ENCODE measurements at places on chromosomes 6 and 20.

GRCh38 chr6:84258866-84259265, 31.4 kb upstream of the CEP162 start:
- DNase-seq, result no peak

DNA sequence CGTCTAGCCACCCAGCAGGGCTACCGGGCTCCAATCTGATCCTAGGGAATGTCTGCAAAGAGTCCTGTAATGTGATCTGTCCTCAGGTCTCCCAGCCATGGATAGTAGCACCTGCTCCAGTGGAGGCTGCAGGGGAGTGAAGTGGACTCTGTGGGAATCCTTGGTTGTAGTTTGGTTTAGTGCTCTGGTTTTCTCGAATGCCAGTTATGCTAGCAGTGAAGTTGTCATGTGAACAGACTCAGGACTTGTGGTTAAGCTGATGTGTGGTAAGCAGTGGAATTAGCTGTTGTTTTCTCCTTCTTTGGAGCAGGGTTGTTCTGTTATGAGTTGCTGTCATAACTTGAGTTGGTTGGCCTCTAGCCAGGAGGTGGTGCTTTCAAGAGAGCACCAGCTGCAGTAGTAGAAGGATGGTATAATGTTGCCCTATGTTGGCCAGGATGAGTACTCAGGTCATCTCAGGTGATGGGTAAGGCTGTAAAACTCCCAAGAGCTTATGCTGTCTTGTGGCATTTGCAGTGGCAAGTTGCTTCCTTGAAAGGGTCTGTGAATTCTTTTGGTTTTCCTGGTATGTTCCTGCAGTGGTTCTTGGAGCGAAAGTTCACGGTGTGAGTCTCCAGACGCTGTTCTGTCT, 390.2 kb downstream of the UTRN start:
- DNase-seq, result no peak

DNA sequence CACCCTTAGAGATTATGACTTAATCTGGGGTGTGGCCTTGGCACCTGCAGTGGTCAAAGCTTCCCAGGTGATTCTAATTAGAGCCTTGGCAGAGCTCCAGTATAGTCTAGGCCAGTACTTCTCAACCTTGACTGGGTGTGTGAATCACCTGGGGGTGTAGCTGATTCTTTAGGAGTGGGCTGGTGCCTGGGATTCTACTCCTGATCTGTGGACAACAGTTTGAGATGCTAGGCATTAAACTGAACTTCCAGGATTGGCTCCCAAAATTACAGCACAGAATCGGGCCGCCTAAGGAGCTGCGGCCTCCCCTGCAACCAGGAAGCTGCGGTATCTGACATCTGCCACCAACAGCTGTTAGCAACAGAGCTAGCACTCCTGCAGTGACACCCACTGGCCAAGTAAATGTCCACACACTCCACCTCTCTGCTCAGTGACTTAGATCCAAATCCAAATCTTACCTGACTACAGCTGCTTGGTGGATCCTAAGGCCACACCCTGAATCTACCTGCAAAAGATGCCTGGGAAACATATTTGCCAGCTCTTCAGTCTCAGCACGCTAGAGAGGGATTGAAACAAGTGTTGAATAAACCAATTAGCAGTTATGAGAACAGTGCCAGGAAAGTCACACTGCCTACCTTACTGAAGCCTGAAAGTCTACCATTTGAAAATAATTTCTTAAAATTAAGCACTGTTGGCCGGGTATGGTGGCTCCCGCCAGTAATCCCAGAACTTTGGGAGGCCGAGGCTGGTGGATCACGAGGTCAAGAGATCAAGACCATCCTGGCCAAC, 126.7 kb downstream of the UNC5CL start:
- no peak for DNase-seq

DNA sequence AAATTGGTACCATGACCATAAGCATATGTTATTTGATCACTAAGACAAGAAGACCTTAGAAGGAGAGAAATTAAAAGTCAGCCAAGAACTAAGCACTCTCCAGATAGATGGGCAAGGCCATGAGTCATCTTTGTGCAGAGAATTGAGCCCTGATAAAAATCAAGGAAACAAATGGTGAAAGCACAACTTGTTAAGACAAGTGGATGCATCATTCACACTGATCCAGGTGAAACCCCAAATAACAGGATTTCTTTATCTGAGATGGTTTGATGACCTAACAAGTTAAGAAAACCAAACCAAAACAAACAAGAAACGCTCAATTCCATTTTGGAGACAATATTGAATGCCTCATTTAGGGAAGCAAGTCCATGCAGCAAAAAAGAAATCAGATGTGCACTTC, 121.6 kb downstream of the ADAT2 start:
- no peak for DNase-seq

DNA sequence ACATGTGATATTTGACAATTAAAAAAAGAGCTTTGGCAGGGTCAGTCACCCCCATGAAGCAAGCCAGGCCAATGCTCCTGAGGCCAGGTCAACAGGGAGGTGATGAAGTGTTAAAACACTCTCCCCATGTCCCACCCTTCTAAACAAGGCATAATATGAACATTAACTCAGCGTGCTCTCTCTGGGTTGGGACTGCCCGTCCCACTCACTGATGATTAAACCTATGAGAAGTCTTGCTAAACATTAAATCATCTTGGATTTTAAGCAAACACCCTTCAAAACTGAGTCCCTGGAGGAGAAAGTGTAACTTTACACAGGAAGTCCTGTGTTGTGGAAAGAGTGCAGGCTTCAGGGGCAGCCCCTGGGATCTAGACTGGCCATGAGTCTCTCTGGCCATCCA, 558.5 kb downstream of the CD83 start:
- DNase-seq, result no peak

Measured in occipital lobe (tissue), 3 donors.